ENCODE measurements at places on chromosomes 5 and 9.

DNA sequence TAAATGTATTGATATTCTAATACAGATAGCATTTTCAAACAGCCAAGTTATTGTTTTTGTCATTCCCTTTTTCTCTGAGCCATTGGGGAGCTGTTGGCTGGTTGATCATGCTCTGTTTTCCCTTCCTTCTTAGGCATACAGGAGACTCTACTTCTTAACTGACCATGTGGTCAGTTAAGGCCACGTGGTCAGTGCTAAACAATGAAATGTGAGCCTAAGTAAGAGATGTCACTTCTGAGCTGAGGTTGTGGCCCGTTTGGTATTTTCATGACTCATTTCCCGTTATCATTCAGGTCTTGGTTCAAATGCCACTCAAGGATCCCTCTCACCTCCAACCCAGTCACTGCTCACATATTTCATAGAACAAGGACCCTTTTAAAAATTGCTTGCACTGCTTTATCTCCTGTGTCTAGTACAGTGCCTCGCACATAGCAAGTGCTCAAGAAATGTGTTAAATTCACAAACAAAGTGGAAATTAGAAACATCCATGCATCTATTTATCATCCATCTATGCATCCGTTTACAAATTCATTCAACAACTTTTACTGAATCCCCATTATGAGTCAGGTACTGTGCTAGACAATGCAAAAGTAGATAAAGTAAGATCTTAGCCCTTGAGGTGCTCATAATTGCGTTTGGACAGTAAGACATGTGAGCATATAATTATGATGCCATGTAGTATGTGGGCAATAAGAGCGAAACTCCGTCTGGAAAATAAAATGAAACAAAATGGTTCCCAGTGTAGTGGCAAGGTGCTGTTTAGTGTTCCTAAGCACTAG lies 50.7 kb downstream of the ARRDC3 start:
- peak; percentile 65 for DNase-seq

DNA sequence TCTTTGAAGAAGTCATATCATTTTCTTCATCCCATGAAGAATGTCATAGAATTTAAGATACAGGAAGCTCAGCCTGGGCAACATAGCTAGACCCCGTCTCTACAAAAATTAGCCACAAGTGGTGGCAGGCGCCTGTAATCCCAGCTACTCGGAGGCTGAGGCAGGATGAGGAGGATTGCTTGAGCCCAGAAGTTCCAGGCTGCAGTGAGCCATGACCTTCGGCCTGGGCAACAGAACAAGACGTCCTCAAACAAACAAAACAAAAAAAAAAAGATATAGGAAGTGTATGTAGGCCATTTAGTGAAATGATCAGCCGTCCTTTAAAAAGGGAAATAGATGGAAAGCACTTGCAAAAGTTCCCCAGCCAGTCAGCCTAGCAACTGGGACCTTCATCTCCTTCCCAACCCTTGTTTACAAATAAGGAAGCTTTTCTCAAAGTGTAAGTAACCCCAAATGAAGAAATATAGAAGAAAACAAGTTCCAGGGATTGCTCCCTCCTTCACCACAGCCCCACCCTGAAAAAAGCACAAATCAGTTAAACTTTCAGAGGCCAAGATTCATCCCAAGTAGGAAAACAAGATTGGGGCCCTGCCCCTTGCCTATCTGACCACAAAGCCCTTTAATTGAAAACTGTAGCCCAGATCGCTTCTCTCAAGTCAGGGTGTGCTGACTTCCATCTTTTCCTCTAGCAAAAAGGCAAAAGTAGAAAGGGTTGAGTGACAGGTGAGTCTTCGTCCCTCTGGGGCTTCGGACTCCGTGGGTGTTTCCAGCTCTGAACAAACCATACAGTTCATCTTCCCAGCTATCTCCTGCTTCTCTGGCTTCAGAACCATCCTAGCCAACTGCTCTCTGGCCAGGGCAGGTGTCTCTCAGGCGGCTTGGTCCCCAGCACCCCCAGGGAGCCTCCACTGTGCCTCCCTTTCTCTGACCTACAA lies 1.2 kb downstream of the SLC31A2 start:
- DNase-seq = no peak

DNA sequence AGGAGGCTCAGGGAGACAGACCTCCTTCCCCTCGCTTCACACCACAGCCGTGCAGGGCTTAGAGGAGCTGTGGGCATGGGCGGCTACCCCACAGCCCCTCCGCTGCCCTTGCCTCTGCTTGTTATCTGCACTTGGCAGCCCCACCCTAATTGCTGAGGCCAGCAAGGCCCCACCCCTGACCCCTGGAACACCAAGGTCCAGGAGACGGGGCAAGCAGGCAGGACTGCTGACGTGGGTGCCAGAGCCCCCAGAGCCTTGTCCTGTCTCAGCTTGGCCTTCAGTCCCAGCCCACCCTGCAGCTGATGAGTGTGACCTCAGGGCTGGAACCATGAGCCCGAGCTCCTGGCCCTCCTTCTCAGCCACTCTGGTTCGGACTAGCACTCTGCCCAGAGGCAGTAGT lies 29.1 kb upstream of the NEURL1B start:
- DNase-seq = no peak

DNA sequence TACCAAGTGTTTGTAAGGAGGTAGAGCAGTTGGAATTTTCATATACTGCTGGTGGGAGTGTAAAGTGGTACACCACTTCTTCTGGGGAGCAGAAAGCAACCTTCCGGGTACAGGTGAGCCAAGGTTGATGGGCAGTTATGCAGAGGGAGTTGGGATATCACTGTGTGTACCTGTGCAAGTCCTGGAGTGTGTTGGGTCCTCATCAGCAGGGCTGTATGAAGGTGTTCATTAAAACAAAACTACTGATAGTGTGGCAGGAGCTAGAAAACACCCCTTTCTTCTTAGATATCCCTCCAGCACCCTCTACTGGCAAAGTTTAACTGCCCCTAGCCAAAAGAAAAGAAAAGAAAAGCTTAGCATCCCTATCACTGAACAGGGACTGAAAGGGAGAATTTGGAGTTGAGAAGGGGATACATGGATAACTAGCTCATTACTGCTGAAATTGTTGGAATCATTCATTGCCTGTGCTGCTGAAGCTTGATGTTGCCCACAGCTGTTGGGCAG lies 10.7 kb downstream of the MARCHF6 start:
- peak; percentile 23 for DNase-seq

DNA sequence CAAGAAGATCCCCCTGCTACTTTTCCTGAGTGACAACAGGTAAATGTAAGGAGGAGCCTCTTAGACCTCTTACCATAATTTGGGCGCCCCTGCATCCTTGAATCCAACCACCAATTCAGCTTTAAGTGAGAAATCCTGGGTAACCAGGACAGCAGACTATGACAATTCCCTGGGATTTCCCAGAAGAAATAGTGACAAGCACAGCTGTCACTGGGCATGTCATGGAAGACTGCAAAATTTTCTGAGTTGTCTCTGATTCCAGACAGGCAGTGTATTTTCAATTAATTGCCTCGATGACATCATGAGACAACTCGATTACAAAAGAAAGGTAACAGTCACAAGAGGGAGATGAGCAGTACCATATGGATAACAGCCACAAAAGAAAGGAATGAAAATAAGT lies 256.9 kb downstream of the BNC2 start:
- DNase-seq = no peak

GRCh38 chr5:96758621-96759020 lies 49.1 kb downstream of the ERAP1 start:
- no peak for DNase-seq

DNA sequence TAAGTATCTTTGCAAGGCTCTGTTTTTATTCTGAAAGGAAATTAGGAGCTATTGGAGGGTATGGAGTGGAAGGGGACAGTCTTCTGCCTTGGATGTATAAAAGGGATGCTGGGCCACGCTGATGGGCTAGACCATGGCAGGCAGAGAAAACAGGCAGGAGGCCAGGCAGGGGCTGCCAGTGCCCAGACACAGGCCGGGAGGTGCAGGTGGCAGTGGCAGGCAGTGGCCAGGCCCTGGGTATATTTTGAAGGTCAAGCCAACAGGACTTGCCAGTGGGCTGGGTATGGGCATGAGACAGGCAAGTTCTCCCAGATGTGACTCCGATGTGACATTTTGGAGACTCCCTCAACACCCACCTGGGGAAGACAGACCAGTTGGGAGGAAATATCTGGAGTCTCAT lies 131.9 kb downstream of the KCNIP1 start:
- no peak for DNase-seq

DNA sequence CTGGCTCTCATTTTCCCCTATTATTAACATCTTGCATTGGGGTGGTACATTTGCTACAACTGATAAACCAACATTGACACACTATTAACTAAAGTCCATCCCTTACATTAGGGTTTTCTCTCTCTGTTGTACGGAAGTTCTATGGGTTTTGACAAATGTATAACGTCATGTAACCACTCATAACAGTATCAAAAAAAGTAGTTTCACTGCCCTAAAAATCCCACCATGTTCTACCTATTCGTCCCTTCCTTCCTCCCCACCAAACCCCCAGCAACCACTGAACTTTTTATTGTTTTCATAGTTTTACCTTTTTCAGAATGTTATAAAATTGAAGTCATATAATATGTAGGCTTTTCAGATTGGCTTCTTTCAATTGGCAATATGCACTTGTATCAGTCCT lies 40.1 kb downstream of the MLLT3 start:
- DNase-seq = no peak

DNA sequence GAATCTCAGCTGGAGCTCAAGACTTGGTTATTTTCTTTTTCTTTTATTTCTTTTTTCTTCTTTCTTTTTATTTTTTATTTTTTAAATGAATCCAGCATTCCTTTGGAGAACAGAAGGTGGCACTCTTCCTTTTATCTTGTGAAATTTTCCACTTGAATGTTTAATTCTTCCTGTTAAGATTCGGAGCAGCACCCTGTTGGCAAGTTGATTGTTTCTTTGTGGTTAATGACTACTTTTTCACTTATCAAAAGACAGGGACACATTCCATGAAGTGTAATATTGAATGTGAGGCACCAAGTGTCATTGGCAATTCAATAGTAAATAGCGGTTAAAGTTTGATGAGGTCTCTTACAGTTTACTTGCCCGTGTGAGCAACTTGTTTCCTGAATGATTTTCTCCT lies 240.5 kb upstream of the CHD1 start:
- no peak for DNase-seq

DNA sequence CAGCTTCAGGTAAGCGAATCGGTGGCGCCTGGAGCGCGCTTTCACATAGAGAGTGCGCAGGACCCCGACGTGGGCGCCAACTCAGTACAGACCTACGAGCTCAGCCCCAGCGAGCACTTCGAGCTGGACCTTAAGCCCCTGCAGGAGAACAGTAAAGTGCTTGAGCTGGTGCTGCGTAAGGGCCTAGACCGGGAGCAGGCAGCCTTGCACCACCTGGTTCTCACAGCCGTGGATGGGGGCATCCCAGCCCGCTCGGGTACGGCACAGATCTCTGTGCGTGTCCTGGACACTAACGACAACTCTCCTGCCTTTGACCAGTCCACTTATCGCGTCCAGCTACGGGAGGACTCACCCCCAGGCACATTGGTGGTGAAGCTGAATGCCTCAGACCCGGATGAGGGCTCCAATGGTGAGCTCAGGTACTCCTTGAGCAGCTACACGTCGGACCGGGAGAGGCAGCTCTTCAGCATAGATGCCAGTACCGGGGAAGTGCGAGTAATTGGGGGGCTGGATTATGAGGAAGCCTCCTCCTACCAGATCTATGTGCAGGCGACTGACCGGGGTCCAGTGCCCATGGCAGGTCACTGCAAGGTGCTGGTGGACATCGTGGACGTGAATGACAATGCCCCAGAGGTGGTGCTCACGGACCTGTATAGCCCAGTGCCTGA lies 1.1 kb downstream of the PCDHAC2 start:
- no peak for DNase-seq

DNA sequence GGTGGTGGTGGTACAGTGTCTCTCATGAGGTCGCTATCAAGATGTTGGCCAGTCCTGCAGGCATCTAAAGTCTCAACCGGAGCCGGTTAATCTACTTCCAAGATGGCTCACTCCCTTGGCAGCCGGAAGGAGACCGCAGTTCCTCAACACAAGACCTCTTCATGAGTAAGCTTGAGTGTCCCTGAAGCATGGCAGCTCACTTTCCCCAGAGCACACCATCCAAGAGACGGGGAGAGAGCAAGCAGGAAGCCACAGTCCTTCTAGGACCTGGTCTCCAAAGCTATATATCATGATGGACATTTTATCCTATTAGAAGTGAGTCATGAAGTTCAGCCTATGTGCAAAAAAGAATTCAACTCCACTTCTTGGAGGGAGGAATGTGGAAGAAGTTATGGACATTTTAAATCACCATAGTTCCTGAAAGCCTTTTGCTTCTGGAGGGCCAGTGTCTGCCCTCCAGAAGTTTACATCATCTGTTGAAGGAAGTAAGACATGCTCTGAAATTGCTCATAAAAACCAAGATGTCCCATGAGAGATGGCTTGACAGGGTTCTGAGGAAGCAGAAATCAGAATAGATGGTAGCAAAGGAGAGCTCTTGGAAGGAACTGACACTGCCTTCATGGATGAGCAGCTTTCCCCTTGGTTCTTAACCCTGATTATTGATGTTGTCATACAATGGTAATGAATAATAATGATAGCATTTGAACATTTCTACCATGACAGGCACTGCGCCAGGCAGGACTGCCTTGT lies 21.3 kb downstream of the GALNT10 start:
- DNase-seq = no peak

DNA sequence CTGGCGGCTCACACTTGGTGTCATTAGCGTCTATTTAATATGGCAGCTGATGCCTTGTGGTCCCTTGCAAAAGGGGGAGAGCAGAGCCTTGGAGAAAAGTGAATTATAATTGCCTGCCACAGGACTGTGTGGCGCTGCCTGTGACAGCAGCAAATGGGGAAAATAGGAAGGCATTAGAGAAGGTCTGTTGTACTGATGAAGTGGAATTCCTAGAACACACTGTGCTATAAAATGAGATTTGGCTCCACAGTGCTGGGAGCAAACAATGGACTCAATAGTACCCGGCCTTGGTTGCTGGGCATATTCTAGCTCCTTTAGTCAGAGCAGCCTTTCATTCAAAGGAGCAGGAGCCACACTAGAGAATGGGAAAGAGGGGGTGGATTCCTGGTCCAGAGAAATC lies 21.3 kb downstream of the SEMA6A start:
- DNase-seq = no peak

DNA sequence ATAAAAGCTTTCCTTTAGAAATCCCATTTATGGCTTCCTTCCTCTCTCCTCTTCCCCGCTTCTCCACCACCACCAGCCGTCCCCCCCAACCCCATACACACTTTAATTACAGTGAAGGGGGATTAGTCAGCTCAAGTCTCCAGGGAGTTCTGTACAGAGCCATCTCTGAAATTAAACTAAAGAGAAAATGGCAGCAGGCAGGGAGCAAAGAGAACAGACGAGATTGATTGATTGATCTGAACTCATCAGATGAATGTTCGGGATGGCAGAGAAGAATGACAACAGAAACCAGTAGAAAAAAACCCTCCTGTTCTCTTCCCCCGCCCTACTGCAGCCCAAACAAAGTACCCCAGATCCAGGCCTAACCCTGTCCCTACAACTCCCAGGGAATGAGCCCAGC lies 241.7 kb upstream of the PANK3 start:
- DNase-seq = no peak

DNA sequence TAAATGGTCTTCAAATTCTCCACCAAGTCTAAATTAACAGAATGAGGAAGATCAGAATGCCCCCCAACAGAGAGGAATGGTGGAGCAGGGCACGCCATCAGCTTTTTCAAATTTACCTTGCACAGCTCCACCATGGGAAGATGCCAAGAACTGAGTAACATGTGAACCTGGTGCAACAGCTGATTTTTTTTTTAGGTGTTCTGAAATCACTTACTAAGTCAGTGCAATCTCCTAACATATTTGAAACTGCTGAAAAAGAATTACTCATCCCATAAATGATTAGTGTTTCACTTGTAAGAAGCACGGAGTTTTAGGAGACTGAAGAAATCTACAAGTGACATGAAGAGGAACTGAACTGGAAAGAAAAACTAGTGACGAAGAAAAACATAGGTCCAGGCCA lies 5.1 kb downstream of the TMEM245 start:
- no peak for DNase-seq

GRCh38 chr5:1832511-1833250 lies 31.5 kb downstream of the NDUFS6 start:
- DNase-seq = no peak

All from NCI-H2029 (cell line).